ENCODE measurements at places on chromosomes 13 and 19. TPM values are rescaled to one million over a fixed set of nuclear protein-coding genes. Genes with fewer than 3 reads are reported as not detected.

The PODNL1 gene
- 0.71 TPM for total RNA-seq

The PARP4 gene
- 76.0 TPM for total RNA-seq

The C1QTNF9B gene
- total RNA-seq, result not detected

The KIR2DL1 gene
- not detected for total RNA-seq

The USF2 gene
- 98.4 TPM for total RNA-seq

The LINGO3 gene
- total RNA-seq, result not detected

The PTGER1 gene
- total RNA-seq, result 1.1 TPM

The SERPINE3 gene
- not detected for total RNA-seq

The HSPB6 gene
- 0.93 TPM for total RNA-seq

The POP4 gene
- 61.2 TPM for total RNA-seq

The ZNF616 gene
- 9.7 TPM for total RNA-seq

The KASH5 gene
- not detected for total RNA-seq

The TMEM145 gene
- total RNA-seq, result 7.2 TPM

The GSX1 gene
- not detected for total RNA-seq

The IL17D gene
- total RNA-seq, result 0.25 TPM

The ZNF610 gene
- total RNA-seq, result not detected

The ZNF568 gene
- not detected for total RNA-seq

The PBX4 gene
- total RNA-seq, result 11.6 TPM

The FFAR2 gene
- total RNA-seq, result not detected

The FCAR gene
- not detected for total RNA-seq

The KLK7 gene
- total RNA-seq, result 30.5 TPM

The RFPL4A gene
- not detected for total RNA-seq

The GPR4 gene
- 0.10 TPM for total RNA-seq

The ZNF229 gene
- total RNA-seq, result not detected

Data from HCT116 (cell line).